Stimulated activated CD8-positive, alpha-beta memory T cell treated with anti-CD3 and anti-CD28 coated beads, Interleukin-2, amount 100 ng/mL, for 48 hours (primary cell): ENCODE measurements at places on chromosomes 13 and 19.
A peak's percentile ranks its signal among the peaks of the same experiment; 100 is the strongest.

DNA sequence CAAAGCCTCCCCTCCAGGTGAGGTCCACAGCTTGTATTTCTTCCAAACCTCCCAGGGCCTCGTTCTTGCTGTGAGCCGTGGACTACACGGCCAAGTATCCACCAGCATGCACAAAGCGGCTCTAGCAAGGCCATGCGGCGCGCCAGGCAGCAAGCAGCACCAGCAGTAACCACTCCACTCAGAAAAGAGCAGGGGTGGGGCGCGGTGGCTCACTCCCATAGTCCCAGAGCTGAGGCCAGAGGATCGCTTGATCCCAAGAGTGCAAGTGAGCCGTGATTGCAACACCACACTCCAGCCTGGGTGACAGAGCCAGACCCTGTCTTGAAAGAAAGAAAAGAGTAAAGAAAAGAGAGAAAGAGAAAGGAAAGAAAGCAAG, 4.7 kb downstream of the CCDC8 start:
- DNase-seq: no peak

GRCh38 chr19:15986701-15987100, 37.9 kb downstream of the OR10H4 start:
- DNase-seq: no peak

DNA sequence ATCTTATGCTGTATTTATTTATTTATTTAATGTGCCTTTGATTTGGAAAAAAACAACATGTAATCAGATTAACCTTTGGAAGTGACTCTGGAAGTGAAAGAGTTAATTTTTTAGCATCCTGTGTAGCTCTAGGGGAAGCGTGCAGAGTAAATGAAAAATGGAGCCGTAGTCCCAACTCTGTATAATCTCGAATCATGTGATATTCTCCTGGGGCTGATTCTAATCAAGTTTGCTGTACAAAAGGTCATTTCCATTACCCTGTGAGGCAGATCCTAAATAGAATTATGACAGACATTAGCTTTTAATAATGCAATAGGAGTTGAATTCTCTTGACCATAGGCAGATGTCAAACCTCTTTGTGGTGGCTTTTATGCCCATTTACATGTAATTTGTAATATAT, 238.6 kb upstream of the CSNK1A1L start:
- DNase-seq: no peak

DNA sequence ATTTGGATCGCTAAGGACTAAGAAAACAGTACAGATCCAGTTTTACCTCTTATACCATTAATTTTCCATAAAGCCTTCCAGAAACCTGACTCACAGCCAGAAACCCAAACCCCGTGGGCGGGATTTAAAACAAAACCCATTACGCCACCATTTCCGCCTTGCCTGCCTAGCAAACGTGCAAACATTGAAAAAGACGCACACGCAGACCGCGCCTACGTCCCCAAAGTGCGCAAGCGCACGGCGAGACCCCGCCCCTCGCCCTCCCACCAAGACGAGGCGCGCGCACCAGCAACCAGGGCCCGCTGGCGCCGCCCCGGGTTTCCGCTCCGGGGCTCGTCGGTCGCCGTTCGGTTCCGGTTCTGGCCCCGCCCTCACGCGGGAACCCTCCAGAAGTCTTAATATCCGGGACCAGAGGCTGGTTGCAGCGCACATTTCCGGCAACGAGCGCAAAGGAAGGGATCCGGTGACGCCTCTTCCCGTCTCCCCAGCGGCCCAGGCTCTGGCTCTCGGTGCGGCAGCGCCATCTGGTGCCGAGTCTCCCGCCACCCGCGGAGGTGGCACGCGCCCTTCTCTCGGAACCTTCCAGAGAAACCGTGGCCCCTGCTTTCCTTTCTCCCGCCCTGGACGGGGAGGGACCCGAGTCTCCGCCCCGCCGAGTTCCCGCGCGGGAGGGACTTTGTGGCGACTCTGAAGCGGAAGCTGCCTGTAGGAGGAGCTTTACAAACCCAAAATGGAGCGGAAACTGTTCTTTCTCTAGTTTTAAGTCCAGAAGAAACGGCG, 256.9 kb upstream of the STARD13 start:
- peak; percentile 98 for DNase-seq

GRCh38 chr13:110826101-110826500, 88.8 kb downstream of the ANKRD10 start:
- DNase-seq: no peak

DNA sequence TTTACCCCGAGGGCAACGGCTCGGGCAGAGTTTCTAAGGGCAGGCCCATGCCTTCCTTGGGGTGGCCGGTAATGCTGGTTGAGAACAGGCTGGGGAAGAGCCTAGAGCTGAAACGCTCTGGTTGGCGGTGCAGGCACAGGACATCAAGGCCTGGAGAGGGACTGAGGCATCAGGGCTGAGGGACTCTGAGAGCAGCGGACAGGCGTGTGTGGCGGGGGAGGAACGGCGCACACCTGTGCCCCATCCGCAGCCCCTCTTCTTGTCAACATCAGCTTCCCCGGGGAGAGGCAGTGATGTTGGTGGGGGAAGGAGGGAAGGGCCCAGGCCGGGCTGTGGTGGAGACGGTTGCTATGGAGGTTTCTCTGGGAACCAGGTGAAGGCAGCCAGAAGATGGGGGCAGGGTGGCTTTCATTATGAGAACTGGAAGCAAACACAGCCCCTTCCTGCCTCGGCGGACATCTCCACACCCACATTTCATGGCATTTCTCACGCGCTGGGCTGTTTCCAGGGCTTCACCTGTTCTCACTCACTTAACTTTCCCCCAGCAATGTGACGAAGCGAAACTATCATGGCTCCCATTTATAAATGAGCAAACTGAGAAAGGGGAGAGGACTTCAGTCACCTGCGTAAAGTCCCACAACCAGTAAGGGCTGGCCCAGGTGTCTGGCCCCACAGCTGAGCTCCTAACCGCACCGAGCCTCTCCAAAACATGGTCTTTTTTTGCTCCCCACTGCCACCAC, 8.2 kb upstream of the ATF5 start:
- DNase-seq: no peak

GRCh38 chr13:37934339-37935191, 65.0 kb upstream of the TRPC4 start:
- DNase-seq: no peak

- DNase-seq: no peak
Measured at GRCh38 chr19:41535029-41535622, 40.8 kb upstream of the CEACAM21 start.

DNA sequence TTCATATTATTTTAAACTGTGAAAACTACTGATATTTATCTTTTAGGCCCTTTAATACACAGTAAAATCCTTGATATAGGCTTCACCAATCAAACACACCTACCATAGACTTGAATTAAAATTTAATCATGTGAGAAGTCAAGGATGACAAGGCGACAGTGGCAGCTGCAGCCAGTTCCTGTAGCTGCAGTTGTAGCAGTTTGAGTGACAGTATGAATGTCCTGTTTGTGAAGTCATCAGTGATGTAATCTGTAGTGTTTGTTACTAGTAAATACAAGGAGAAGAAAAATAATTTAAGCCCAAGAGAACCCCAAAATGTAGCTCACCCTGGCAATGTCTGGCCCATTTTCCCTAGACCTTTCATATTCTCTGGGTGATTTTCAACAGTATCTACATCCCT, 897.0 kb downstream of the SLITRK6 start:
- no peak for DNase-seq

GRCh38 chr19:56973713-56974555, 133.4 kb upstream of the PEG3 start:
- DNase-seq: no peak

DNA sequence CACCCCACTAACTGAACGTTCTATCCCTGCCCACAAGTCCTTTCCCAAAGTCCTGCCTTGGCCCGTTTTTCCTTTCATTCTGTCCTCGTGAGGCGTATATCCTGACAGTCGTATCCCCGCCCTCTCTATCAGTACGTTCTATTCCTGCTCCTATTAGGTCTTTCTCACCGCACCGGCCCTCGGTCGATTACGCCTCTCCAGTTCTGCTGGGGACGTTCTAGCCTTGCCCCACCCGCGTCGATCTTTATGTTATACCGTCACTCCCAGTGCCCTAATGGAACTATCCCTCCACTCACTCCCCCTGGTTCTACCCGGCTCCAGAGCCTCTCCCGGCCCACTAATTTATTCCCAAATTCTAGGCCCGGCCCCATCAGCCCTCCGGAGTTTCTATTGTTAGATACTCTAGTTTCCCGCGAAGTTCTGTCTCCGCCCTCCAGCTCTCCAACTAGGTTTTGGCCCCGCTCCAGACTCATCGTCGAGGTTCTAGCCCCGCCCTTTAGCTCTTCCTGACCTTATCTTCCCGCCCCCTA, 2.0 kb downstream of the PLAUR start:
- no peak for DNase-seq

DNA sequence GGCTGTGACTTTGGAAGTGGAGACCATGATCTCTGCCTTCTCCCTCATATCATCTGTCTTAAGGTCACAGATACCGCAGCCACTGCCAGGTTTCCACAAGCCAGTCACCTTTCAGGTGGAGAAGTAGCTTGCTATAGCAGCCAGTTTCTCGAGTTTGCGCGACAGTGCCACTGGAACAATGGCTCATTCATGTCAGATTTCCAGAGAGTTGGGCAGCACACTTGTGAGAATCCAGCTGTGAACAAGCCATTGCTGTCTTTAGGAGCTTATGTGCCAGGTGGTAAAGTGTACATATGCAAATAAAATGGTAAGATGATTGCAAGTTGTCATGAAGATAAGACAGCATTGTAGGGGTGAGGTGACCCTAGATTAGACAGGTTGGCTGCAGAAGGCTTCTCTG, 22.3 kb downstream of the GARRE1 start:
- no peak for DNase-seq

DNA sequence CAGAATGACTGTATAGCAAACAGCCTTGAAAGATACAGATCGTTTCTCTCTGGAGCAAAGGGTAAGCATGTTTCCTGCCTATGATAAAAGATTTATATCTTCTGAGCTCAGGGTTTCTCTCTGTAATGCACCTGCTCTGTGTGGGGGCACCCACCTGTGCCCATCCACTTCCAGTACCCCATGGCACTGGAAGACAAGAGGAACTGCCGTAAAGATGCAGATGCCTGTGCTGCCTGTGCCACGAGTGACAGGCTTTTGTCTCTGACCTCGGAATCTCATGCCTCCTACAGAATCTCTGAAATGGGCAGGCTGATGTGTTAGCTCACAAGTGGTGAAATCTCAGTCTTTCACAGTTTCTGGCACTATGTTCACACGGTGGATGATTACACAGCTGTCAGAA, 50.3 kb upstream of the ATP11A start:
- no peak for DNase-seq

DNA sequence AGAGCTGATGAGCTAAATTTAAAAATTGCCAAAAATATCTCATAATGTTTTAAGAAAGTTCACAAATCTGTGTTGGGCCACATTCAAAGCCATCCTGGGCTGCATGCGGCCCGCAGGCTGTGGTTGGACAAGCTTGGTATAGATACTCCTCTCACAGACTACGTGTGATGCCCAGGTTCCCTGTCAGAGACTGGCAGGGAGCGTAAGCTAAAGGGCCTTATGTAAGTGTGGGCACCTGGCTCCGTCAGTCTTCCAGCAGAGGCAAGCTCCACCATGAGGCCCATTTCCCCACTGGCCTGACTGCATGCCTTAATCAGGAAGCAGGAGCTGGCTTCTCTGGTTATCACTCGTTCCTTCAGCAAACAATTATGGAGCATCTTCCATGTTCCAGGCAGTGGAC, 200.2 kb downstream of the FOXO1 start:
- no peak for DNase-seq

- no peak for DNase-seq
Measured at GRCh38 chr19:41589371-41589770, 13.4 kb downstream of the CEACAM21 start.

GRCh38 chr13:31150315-31150985, 11.3 kb downstream of the HSPH1 start:
- no peak for DNase-seq

- DNase-seq: no peak
Measured at GRCh38 chr13:21812192-21812626, 141.3 kb downstream of the FGF9 start.

DNA sequence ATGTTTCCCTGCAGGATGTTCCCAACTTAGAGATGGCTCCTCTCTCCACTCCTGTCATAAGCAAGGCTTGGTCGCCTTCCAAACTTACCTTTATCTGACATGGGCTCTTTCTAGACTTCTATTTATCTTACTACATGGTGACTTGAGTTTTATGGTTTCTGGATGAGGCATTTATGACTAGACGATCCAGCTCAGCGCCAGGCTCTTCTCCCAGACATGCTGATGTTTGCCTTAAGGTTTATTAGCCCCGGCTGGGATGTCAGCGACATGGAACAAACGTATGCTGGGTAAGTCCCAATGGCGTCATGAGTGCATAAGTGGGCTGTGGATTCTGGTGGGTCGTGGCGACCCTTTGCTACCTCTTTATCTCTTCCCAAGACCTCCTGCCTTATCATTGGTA, 39.8 kb upstream of the SLC15A1 start:
- no peak for DNase-seq

DNA sequence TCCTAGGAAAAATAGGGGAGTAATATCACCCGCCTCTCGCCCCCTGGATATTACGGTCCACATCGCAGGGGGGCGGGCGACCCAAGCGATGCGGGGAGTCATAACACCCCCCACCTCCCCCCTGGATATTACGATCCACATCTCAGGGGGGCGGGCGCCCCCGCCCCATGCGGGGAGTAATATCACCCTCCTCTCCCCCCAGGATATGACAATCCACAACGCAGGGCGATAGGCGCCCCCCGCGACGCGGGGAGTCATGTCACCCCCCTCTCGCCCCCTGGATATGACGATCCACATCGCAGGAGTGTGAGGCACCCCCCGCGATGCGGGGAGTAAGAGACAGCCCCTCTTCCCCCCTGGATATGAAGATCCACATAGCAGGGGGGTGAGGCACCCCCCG, 684.4 kb upstream of the PCDH9 start:
- DNase-seq: no peak

DNA sequence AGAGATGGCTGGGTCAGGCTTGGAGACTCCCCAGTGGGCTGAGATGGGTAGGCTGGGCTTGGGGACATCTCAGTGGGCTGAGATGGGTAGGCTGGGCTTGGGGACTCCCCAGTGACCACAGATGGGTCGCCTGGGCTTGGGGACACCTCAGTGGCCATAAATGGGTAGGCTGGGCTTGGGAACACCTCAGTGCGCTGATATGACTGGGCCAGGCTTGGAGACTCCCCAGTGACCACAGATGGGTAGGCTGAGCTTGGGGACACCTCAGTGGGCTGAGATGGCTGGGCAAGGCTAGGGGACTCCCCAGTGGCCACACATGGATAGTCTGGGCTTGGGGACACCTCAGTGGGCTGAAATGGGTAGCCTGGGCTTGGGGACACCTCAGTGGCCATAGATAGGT, 12.8 kb downstream of the IQCN start:
- DNase-seq: no peak

GRCh38 chr19:5563935-5564612, 3.7 kb downstream of the TINCR start:
- no peak for DNase-seq
